Gastroesophageal sphincter (tissue), 4 donors: ENCODE measurements at places on chromosomes 3 and 15. TPM values are rescaled to one million over a fixed set of nuclear protein-coding genes. Genes with fewer than 3 reads are reported as not detected.
A peak's percentile ranks its signal among the peaks of the same experiment; 100 is the strongest.

BFSP2 gene
- not detected for total RNA-seq

DNA sequence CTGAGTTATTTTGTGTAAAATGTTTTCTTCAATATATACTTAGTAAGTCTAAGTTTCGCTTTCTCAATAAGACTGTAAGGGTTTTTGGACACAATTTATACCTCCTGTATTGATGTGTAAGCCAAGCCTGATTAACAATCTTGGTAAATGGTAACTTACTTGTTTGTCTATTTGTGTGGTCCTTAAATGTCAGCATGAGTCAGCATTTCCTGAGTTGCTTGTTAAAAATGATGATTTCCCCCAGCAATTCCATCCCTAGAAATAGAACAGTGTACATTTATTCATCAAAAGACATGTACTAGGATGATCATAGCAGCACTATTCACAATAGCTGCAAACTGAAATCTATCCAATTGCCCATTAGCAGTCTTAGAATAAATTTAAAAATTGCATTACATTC lies 53.4 kb upstream of the LRIG1 start:
- ATAC-seq, result no peak

GRCh38 chr3:123401836-123402530 lies 46.9 kb downstream of the ADCY5 start:
- ATAC-seq, result peak; percentile 61

DNA sequence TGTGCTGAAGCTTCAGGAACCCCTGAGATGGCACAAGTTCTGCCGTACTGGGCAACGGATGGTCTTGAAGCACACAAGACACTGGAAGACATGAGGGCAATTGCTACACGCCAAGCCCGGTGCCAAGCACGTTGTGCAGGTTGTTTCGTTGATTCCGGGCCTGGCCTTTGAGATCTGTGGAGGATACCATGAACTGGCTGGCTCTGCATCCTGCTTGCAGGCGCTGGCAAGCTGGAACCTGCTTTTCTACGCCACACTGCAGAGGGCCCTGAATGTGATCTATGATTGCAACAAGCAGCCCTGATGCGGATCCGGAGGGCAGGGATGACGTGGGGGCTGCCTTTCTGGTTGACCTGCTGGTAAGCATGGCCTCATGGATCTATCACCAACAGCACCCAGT lies 262.5 kb upstream of the ATP10A start:
- ATAC-seq, result no peak

- ATAC-seq, result no peak
Measured at GRCh38 chr3:32556332-32556731, 14.3 kb downstream of the DYNC1LI1 start.

GRCh38 chr3:15647611-15648167 lies 46.1 kb downstream of the BTD start:
- no peak for ATAC-seq
